Stimulated activated CD8-positive, alpha-beta memory T cell treated with anti-CD3 and anti-CD28 coated beads, Interleukin-15, amount 100 ng/mL, for 4 hours (primary cell): ENCODE measurements at places on chromosomes 12 and 14.

GRCh38 chr14:84351646-84352045 is 1178.3 kb upstream of the FLRT2 start:
- DNase-seq: no peak

DNA sequence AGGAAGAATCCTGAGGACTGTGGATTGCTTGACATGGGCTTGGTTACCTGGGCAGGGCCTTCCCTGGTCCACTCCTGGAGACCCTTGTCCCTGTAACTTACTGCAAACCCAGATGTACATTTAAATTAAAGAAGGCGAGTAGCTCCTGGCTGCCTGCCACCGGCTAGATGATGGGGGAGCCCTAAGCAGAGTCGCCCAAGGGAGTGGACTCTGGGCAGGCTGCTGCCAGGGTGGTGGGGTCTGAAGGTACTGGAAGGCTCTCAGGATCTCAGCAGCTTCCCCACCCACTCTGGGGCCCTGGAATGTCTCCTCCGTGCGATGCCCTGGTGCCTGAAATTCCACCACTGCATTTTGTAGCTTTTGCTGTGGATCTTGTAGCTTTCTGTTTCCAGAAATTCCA is 74.7 kb downstream of the FBXL14 start:
- no peak for DNase-seq

- DNase-seq: no peak
Observed at GRCh38 chr12:65196762-65197567, 27.6 kb downstream of the LEMD3 start.

DNA sequence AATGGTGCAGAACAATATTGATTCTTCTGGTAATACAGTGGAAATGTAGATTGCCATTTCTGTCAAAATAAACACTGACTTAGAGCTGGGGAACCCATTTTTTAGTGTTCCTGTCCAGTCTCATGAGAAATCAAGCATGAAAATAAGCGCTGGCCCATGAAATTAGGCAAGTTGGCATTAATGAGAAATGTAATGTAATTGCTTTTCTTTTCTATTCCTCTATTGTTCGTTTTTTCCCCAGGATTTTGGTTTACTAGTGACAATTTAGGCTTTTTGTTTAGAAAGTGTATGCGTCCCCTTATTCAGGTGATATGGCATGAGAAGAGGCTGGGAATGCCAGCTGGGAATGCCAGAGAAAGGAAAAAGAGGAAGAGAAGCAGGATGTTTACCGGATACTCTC is 64.4 kb upstream of the KICS2 start:
- DNase-seq: no peak

DNA sequence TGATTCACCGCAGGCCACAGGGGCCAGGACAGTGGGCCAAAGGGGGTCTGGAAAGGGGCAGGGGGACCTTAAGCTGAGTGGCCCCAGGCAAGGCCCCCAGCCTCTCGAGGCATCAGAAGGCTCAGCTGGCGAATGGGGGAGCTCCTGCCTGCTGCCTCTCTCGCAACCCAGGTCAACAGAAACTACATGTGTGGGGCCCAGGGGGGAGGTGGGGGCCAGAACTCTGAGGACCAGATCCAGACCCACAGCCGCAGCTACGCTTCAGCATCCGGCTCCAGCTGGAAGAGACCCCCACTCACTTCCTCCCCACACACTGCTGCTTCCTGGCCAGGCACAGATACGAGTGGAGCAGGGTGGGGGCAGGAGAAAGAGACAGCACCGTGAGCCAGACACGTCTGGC is 46.5 kb downstream of the NCOR2 start:
- DNase-seq: no peak

- DNase-seq: peak; percentile 41
Observed at GRCh38 chr12:52566847-52567291, 6.8 kb downstream of the KRT74 start.

GRCh38 chr12:131603939-131604795 is 106.7 kb upstream of the SFSWAP start:
- DNase-seq: no peak

DNA sequence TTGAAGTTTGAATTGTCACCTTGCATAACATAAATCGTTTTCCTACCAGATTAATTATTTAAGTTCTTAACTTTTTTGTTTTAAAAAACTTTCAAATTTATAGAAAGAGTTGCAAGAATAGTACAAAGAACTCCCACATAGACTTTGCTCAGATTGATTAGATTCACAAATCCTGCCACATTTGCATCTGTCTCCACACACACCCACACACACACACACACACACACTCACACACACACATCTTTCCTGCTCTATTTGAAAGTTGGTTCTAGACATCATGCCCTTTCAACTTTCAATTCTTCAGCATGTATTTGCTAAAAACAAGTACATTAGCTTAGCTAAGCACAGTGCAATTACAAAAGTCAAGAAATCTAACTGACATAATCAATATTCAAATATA is 184.0 kb downstream of the ITPR2 start:
- no peak for DNase-seq

- DNase-seq: no peak
Observed at GRCh38 chr14:82403987-82404386, 870.3 kb upstream of the SEL1L start.

- DNase-seq: no peak
Observed at GRCh38 chr12:108390495-108391203, 51.5 kb upstream of the CMKLR1 start.

DNA sequence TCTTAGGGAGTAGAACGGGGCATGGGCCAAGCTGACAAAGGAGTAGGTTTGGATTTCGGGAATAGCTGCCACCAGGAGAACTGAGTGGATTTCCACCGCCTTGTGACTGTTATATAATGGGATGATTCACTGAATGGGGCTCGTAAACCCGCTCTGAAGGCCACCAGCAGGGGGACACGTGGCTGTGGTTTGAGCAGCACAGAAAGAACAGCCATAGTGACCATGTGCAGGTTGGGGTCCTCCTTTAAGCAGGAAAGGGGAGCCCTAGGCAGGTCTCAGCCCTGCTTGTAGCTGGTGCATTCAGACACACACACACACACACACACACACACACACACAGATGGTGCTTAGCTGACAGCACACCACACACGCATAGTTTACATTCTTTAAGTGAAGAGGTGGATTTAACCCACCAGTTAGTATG is 8.6 kb upstream of the ASB2 start:
- no peak for DNase-seq

GRCh38 chr12:95227818-95228356 is 10.3 kb downstream of the VEZT start:
- DNase-seq: no peak

DNA sequence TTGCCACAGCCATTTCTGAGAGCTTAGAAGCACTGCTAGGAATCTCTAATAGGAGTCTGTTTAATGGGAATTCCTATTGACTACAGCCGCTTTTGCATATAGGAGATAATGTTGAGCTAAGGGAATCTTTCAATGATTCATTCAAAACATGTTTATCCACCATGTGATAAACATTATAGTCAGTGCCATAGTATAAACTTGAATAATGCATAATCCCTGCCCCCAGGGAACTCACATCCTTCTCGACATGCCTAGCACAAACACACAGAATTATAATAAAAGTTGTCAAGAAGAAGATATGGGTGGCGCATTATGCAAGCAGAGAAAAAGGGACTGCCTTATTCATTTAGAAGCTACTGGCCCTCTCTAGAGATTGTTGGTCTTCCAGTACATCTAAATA is 248.0 kb downstream of the DAD1 start:
- no peak for DNase-seq

DNA sequence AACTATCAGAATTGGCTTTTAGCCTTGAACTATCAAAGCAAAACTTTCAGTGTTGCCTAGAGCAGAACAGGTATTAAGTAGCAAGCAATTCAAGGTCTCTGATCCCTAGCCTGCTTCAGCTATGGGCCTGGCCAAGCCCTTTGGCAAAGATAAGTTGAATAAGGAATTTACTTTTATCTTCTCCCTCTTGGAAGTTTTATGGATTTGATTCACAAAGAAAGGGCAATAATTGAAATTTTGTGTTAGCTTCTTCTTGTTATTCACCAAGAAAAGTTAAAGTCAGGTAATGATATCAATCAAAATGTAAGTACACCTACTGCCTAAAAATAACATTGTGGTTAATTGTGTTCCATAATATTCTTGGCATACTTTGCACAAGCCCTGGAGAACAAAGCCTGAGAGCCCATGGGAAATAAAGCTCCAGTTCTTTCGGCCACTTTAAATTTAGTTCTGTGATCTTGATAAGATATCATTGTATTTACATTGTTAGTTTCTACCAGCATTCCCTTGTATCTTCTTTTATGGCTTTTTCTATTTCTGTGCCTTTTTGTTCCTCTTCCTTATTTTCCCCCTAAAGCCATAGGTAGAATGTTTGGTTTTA is 158.0 kb downstream of the RAD51B start:
- no peak for DNase-seq

DNA sequence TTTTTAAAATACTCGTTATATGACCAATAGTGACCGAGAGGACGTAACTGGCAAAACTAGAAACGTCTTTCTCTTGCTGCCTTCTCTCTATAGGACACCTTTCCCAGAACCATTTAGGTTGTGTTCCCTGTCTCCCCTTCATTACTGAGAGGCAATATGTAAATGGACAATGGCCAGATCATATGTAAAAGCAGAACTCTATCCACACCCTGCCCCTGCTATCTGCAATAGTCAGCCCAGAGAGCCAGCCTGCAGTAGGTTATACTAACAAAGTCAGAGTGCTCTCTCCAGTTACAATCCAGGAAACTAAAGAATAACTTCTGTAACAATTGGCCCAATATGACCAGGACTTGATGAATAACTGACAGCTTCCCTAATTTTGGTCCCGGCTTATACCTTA is 216.8 kb downstream of the ANO6 start:
- no peak for DNase-seq

- DNase-seq: no peak
Observed at GRCh38 chr12:52629281-52630007, 11.1 kb upstream of the KRT73 start.

- no peak for DNase-seq
Observed at GRCh38 chr14:75242546-75243273, 35.9 kb upstream of the FOS start.

DNA sequence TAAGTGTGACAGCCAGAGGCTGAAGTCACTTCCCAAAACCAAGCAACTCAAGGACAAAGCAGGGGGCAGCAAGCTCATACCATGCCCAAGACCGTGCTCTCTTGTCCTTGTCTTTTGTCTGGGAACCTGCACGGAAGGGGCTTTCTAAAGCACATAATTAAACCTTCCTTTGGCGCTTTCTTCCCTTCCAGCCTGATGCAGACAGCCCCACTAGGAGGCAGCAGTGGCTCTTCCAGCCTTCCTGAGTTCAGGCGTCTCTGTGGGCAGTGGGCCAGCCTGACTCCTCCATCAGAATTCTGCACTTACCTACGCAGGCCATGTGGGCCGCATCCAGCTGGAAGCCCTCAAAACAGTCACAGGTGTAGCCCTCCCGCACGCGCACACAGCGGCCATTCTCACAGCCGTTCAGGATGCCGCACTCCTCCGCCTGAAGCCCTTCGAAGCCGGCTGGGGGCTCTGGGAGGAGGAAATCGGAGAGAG is 7.6 kb downstream of the ISCA2 start:
- DNase-seq: no peak

DNA sequence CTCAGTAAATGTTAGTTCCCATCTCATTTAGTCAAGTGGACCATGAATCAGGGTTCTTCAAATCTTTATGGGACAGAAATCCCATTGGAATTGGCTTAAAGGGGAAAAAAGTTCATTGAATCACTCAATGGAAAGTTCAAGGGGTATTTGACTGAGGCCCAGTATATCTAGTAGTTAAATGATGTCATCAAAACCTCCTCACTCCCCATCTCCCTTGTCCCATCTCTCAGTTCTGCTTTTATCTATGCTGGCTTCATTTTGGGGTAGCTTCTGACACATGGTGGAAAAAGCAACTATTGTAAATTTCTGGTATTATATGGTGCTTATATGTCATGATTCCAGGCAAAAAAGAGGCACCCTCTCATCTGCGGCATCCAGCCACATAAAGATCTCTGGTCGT is 51.9 kb downstream of the DAAM1 start:
- no peak for DNase-seq

DNA sequence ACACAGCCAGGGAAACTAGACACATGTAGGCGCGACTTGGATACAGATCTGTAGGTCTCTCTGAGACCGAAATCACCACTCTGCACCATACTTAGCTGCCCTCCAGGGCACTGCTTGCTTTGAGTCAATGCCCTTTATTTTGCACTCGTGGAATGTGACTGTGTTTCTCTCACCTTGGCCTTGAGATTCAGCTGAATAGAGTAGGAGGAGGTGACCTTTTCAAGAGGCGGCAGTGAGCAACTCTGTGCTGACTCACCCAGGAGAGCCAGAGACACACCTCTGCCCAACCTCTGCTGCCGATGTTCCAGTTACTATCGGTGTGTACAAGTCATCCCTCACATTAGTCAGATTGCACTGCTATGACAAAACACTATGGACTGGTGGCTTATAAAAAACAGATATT is 583.4 kb downstream of the VRK1 start:
- DNase-seq: peak; percentile 74

GRCh38 chr12:18045446-18045992 is 44.5 kb downstream of the RERGL start:
- no peak for DNase-seq

DNA sequence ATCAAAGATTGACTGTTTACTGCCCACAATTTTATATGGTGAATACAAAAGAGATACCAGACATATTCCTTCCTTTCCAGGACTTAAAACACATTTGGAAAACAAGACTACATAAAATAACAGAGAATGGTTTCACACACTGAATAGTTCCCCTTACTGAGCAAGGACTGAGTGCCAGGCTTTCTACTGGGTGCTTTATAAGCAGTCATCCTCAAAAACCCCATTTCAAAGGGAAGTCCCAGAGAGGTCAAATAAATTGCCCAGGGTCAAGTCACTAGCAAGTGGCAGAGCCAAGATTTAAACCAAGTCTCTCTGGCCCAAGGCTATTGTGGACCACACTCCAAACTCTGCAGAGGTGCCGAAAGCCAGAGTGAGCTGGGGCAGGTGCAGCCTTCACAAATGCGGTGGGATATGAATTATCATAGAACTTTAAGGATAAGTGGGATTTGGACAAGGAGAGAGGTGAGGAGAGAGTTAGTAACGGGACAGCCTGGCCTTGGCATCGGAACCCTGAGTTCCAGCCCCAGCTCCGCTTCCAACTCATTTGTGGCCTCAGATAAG is 9.1 kb upstream of the RPAP3 start:
- no peak for DNase-seq

GRCh38 chr14:105422695-105423487 is 3.3 kb downstream of the MTA1 start:
- no peak for DNase-seq

DNA sequence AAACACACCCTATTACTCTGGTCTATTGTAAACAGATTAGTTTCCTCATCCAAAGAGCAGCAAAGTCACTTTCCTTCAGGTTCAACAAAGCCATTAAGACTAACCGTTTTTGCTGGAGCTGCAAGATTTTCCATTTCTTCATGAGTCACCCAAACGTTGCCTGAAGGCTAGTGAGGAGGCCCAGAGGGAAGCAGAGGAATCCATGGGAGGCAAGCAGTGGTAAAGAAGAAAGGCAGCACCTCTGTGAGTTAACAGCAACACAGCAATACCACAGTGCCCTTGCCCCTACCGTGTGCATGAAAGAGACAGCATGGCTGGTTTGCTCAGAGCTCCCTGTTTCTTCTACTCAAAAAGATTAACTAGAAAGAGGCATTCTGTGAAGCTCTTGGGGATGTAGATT is 206.3 kb downstream of the ACSS3 start:
- DNase-seq: no peak

GRCh38 chr12:65200007-65200665 is 30.8 kb downstream of the LEMD3 start:
- DNase-seq: no peak

- DNase-seq: no peak
Observed at GRCh38 chr12:79982086-79983062, 47.5 kb upstream of the PPP1R12A start.

- no peak for DNase-seq
Observed at GRCh38 chr12:128387811-128388422, 120.9 kb downstream of the TMEM132C start.

GRCh38 chr14:105944632-105945610 is 418.5 kb downstream of the TMEM121 start:
- DNase-seq: peak; percentile 57
